ENCODE measurements at places on chromosomes 2 and 18.

GRCh38 chr2:32553829-32554432, 73.9 kb upstream of the TTC27 start:
- peak; percentile 26 for DNase-seq

- DNase-seq = peak; percentile 65
Observed at GRCh38 chr2:219459460-219460311, 25.0 kb downstream of the SPEG start.

DNA sequence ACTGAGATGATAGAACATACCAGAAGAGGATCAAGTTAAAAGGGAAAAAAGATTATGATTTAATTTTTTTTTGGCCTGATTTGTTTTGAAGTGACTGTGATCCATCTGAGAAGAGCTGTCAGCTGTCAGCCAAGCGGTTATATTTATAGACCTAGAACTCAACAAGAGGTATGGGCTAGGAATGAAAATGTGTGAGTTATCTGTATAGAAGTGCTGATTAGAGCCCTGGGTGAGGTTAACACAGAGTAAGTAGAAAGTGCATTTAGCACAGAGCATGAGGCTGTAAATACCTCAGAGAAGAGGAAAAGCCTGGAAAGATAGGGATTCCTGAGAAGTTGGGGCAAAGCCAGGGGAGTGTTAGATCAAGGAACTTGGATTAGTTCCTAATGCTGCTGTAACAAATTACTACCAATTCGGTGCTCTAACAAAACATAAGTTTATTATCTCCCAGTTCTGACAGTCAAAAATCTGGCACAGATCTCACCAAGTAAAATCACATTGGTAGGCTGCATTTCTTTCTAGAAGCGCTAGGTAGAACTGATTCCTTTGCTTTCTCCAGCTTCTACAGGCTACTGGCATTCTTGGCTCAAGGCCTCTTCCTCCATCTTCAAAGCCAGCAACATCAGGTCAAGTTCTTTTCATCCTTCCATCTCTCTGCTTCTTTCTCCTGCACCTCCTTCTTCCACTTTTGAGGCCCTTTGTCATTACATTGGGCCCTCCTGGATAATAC, 197.4 kb upstream of the SPHKAP start:
- DNase-seq = no peak

GRCh38 chr2:7119132-7119835, 202.1 kb downstream of the RNF144A start:
- DNase-seq = no peak

- no peak for DNase-seq
Observed at GRCh38 chr2:171847627-171848026, 46.4 kb downstream of the SLC25A12 start.

- DNase-seq = no peak
Observed at GRCh38 chr2:53865264-53865663, 5.5 kb upstream of the GPR75 start.

DNA sequence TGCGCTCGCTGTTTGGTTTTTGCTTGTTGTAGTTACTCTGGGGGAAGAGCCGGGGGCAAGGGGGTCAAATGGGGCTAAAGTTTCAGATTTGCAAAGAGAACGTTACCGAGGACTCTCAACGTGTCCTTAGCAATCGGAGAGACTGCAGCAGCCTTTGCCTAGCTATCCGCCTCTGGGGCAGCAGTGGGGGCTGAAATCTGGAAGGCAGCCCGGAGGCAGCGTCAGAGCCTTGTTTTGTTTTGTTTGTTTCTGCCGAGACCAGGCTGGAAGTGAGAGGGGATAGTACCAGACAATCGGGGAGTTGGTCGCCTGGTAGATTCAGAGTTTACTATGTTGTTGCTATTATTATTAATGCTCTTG, 1.2 kb downstream of the CDH20 start:
- no peak for DNase-seq

GRCh38 chr18:2898186-2898640, 51.4 kb downstream of the EMILIN2 start:
- no peak for DNase-seq

DNA sequence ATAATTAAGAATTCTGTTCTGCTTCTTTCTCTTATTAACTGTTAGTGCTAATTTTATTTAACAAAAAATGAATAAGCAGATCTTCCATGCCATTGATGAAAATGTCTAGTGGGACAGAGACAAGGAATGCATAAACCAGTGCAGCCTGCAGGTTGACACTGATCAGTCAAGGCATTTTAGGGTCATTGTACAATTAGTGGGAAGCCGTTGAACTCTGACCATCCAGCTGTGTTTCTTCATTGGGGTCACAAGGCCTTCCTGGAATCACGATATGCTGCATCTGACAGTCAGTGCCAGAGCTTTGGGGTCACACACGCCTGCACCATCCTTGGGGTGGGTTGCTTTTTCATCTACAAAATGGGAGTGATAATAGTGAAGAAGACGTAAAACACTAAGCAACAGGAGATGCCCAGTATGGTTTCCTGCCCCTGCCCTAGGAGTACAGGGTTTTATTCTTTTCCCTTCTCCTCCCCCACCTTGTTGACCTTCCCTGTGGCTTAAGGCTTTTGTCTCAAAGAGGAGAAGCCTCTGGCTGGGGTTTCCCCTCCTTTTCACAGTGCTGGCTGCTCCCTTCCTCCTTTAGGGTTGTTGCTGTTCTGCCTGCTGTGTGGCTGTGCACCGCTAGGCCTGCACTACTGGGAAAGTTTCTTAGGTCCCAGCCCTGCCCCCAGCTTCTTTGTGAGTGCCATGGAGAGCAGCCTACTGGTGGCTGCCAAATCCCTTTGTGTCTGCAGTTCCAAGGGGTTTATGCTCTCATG, 245.6 kb downstream of the TPGS2 start:
- no peak for DNase-seq

- DNase-seq = no peak
Observed at GRCh38 chr18:48806551-48807261, 144.1 kb downstream of the SMAD7 start.

DNA sequence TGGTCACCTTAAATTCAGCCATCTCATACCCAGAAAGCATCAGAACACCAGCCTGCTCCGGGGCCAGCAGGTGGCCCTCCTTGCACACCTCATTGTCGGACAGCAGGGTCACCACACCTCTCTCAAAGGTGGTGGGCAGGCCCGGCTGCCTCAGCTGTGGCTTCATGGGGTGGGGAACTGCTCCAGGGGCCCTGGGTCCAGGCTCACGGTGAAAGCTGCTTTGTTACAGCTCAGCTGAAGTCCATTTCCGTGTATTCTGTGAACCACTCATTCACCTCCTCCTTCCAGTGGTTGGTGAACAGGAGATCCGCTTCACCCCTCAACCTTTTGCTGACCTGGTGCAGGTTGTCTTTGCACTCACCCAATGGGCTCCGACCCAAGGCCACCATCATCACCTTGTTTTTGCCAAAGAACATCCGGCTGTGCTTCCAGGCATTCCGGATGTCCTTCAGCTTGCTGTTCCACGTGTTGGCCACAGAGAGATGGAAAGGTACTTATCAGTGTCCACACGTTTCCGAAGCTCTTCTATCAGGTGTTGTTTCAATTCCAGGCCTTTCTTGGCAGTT, 78.6 kb upstream of the LDLRAD4 start:
- DNase-seq = no peak

DNA sequence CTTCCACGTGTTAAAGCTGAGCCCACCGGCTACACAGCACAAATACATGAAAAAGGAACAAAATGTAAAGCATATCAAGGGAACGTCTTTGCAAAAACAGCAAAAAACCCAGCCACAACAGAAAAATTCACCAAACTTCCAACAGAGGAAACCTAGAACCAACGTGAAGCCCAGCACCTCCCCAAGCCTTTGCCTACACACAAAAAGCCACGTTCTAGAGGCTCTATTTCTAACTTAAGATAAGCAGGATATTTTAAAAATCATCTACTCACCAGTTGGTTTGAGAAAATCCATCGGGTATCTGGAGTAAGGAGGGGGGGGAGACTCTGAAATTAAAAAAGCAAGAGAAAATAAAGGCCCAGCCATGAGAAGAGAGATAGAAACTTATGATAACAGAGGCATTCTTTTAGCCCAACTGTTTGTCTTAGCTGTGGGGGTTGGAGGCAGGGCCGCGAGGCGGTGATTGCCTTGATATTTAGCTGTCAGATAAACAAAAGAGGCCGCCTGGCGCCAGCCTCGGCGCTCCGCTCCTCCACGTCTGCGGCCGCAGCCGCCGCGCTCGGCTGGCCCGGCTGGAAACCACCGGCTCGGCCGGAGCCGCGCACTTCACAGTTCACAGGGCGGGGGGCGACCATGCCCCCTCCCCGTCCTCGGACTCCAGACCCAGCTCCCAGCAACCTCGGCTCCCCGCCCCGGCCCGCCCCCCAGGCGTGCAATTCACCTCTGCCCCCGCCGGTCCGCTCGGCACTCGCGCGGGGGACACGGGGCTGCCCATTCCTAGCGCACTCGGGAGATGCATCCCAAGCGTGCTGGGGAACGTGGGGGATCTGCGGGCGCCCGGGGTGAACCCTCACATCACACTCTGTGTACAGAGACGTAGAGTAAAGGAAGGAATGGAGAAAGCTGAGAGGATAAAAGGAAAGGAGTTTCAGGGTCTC, 2.4 kb downstream of the SMAD7 start:
- no peak for DNase-seq
